ENCODE measurements at places on chromosomes 16 and 17.

DNA sequence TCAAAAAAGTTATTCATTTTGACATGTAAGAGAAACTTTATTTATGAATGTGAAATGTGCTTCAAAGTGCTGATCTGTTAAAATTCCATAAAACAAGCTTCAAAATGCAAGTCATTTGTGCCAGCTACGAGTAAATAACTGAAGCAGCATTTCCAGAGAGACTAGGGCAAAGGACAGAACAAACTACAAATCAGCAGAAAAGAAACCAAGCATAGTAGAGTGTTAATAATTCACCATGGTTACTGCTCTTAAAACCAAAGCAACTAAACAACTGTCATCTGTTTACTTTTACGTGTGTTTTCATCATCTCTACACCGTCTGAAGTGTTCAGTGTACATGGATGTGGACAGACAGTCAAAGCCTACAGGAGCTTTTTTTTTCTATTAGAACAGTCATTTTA lies 1.6 kb upstream of the ASPA start:
- no peak for DNase-seq

GRCh38 chr17:67456103-67456502 lies 79.0 kb downstream of the PITPNC1 start:
- no peak for DNase-seq

GRCh38 chr17:49820773-49821172 lies 27.1 kb downstream of the TAC4 start:
- DNase-seq: no peak

GRCh38 chr17:68719431-68719830 lies 118.3 kb upstream of the FAM20A start:
- no peak for DNase-seq

DNA sequence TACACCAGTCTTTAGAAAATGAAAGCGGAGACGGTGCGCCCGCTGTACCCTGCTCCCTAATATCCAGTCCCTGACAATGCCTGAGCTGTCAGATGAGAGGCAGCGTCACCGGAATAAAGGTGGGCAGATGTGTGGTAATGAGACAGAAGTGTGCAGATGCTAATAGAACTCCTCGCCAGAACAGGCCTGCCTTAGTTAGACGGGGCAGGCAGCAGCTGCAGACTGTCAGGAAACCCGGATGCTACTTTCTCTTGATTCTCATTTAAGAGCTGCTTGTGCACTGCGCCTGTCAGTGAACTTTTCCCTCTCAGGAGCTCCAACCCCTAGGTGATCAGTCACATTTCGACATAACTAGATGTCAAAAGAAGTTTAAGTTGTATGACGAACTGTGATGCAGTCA lies 221.8 kb upstream of the IRX3 start:
- no peak for DNase-seq

DNA sequence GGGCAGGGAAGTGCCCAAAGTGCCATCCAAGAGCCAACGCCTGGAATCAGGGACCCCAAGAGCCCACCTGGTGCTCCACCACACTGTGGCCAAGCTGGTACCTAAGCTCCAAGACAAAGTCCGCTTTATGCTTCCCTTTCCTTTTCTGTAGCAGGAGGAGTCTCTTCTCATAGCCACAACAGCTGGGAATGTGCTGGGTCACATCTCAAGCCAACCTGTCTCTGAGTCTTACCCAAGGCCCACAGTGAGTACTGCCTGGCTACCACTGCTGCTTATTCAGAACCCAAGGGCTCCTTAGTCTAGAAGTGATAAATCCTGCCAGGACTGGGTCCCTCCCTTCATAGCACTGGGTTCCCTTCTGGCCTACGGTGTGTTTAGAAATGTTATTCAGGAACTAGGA lies 49.8 kb downstream of the ERCC4 start:
- no peak for DNase-seq

DNA sequence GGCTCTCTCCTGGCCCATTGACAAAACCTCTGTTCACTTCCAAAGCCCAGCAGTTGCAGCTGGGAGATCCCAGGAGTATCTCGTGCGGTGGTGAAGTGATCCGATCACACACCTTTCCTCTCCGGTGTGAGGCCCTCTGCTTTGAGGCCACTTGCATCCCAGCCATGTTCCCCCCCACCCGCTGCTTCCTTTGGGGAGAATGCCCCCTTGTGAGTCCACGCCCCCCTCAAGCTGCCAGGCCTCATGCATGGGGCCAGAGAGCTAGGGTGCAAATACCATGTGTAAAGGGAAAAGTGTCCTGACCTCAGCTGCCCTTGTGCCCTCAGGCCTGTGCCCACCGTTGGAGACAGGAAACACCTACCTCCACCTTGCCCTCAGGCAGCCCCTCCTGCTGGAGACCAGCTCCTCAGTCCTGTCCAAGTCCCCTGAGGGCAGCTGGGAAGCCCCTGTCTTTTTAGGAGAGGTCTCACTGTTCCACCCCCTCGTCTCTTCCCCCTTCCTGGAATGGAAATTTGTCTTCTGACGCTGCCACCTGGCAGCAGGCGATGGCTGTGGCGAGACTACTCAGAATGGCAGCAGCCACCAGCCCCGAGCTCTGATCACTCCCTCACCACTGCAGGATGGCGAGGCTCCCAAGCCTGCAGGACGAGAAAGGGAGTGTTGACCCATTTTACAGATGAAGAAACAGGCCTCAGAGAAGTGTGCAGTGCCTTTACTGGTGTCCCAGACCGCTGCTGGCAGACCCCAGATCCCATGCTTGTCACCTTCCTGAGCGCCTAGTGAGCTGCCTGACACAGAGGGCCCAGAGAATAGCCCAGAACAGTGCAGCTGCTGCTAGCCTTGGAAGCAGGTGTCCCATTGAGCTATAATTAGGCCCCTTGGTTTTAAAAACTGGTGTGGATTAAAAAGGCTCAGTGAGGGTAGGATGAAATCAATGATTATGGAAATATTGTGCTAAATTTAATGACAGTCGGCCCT lies 120.6 kb upstream of the CACNG5 start:
- no peak for DNase-seq

GRCh38 chr16:12293017-12293618 lies 316.6 kb downstream of the SNX29 start:
- DNase-seq: no peak
